SW480 (cell line): ENCODE measurements at places on chromosomes 11 and 22.

DNA sequence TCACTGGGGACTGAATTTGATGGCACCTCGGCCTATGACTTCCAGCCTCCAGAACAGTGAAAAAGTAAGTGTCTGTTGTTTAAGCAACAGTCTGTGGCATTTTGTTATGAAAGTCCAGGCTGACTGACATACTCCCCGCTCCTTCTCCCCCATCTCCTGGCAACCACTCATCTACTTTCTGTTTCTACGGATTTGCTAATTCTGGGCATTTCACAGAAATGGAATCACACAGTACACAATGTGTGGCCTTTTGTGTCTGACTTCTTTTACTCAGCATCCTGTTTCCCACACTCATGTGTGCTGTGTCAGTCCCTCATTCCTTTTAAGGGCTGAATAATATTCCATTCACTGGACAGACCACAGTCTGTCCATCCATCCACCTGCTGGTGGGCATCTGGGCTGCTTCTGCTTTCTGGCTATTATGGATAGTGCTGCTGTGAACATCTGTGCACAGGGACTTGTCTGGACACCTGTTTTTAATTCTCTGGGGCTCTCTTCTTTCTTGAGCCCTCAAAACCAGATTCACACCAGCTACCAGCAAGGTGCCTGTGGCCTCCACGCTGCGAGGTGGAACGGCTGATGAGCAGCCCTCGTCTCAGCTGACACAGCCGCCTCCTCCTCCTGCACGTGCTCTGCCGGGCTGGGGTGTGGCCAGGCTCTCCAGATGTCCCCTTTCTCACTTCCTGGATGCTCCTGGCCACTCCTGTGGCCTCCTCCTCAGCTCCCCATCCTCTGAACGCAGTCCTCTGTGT, 333.1 kb downstream of the CTTN start:
- no peak for DNase-seq

DNA sequence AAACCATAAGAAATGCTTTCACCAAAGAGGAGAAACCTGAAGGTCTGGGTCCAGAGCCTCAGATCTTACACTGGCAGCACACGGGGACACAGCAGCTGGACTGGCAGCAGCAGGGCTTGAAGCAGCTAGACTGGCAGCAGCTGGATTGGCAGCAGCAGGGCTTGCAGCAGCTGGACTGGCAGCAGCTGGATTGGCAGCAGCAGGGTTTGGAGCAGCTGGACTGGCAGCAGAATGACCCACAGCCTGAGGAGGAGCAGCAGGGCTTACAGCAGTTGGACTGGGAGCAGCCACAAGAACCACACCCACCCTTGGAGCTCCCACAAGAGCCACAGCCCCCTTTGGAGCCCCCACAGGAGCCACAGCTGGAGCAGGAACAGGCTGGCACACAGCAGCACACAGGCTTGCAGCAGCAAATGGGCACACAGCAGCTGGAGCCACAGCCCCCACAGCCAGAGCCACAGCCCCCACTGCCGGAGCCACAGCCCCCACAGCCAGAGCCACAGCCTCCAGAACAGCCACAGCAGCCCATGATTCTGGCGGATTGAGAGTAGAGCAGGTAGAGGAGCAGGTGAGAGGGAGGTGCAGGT, at the start of gene KRTAP5-11:
KRTAP5-11 (minus strand) TSS at position 567 of the 587 bp plus-strand sequence; CDS start at position 529, 38 bp downstream.
- no peak for DNase-seq

GRCh38 chr22:38291201-38291777, 18.5 kb upstream of the TMEM184B start:
- no peak for DNase-seq

- no peak for DNase-seq
These were observed 17.9 kb downstream of the SLC43A1 start for GRCh38 chr11:57497303-57498247.

DNA sequence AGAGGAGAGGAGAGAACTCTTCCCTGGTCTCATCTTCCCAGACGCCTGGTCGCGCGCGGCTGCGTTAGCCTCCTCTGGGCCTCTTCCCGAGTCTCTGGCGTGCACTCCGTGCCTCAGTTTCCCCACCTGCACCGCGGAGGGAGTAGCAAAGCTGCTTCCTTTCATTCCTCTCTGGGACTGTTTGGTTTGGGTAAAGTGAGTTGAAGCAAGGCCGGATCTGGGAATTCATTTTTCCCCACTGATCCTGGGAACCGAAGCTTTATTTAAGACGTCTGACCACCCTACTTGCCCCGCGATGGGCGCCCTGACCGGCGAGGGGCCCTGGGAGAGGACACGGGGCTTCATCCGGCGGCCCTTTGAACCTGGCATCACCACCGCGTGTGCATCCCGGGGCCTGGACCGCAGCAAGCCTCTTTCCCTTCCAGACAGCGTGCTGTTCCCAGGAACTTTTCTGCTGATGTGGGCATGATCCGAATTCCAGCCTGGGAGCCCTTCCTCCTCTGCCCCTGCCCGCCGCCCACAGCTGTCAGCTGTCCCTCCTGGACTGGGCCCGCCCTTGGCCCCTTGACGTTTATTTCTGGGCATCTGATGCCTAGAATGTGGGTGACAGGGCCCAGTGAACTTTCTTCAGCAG, 758 bp downstream of the LDLRAD3 start:
- peak; percentile 35 for DNase-seq

DNA sequence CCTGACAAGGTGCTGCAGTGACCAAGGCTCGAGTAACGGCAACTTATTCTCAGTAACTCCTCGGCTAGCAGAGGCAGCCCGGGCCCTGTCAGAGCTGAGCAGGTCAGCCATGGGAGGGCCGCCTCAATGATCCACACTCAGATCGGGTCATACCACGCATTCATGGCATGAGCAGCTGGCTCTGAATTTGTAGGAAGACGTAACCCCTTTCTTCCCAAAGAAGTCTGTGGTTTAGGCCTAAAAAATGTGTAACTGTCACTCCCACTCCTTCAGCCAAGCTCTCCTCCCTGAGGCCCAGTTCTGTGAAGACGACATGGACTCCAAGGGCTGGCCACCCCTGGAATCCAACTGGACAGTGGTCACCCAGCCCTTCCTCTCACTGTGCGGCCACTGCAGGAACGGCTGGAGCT, 30.0 kb downstream of the PPP2R1B start:
- no peak for DNase-seq

DNA sequence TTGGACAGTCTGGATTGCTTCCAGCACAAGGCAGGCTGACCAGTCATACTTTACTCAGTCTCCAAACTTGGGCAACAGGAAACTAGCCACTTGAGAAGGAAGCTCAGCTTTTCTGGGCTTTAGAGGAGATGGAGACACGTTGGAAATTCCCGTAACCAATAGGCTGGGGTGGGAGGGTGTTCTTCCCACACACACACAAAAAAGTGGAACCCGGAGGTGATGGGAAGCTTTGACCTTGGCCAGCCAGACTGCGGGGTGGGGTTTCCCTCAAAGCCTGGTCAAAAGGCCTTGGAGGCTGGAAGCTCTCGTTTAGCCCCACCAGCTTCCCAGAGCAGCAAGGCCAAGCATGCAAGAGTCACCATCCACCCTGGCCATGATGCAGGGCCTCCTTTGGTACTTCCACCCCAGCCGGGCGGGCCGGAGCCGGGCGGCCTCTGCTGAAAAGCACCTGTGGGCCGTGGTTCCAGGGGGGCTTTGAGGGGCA, 126.2 kb downstream of the BCR start:
- no peak for DNase-seq

DNA sequence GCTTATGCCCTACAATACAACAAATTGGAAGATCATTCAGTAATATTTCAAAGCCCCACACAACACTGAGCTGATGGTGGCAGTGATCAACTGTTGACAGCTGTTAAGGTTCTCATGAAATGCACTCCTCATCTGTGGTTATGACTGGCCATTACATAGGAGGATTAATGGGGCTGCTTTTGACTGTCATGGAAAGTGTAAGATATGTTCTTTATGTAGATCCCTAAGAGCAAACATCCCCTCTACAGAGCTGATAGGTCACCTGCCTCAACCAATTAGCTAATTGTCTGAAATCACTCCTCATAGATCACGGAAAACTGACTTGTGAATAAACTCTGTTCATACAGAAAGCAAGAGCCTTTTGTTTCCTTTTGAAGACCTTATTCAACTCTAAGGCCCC, 78.1 kb downstream of the GAB2 start:
- DNase-seq = no peak

DNA sequence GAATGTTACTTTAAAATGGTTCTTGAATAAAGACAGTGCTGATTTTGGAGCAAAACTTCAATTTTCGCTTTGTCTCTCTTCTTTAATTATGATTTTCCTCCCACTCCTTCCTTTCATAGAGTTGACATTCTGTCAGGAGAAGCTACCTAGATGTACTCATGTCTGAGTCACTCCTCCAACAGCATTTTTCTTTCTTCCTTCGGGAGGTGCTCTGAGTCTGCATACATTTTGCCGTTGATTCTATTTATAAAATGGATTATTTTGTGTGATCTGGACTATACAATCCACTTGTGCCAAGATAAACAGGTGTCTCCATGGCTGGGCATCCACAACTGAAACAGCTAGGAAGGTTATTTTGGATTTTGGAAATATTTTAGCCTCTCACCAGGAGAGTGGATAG, 588.3 kb upstream of the ANO5 start:
- no peak for DNase-seq

GRCh38 chr11:112400476-112401014, 139.9 kb upstream of the PLET1 start:
- no peak for DNase-seq

DNA sequence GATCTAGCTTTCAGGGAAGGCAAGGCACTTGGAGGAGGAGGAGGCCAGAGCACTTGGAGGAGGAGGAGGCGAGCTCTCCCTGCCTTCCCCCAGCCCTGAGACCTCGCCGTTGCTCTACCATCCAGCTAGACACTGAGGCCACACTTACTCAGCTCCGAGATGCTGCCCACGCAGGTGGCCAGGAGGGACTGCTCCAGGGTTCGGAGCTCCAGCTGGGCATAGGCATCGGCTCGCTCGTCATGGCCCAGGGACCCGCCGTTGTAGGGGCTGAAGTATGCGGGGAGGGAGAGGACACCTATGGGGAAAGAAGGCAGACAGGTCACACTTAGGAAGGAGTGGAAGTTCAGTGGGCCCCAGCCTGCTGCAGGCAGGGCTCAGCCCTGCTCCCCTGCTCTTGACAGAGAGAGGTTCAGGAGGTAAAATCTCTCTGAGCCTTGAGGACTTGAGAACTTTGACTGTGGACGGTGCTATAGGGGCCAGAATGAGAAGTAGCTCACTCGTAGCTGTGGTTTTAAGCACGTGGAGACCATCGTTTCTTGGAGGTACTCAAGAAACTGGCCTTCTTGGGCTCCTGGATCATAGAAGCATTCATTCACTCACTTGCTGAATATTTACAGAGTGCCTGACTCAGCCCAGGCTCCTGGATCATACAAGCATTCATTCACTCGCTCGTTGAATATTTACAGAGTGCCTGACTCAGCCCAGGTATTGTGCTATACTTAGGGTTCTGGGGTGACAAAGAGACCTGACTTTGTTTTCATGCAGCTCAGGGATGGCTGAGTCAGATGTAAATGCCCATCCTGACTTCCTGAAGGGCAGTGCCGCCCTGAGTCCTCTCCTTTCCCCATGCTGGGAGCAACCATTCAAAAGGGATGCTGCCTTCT, 99.2 kb downstream of the NAT10 start:
- peak; percentile 75 for DNase-seq

GRCh38 chr22:33792832-33793231, 127.4 kb downstream of the LARGE1 start:
- no peak for DNase-seq

DNA sequence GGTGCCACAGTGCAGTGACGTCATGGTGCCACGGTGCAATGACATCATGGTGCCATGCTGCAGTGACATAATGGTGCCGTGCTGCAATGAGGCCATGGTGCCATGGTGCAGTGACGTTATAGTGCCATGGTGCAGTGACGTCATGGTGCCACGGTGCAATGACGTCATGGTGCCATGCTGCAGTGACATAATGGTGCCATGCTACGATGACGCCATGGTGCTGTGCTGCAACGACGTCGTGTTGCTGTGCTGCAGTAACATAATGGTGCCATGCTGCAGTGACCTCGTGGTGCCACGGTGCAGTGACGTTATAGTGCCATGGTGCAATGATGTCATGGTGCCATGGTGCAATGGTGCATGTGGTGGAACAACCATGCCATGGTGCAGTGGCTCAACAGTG, 45.3 kb downstream of the DHCR7 start:
- DNase-seq = no peak

DNA sequence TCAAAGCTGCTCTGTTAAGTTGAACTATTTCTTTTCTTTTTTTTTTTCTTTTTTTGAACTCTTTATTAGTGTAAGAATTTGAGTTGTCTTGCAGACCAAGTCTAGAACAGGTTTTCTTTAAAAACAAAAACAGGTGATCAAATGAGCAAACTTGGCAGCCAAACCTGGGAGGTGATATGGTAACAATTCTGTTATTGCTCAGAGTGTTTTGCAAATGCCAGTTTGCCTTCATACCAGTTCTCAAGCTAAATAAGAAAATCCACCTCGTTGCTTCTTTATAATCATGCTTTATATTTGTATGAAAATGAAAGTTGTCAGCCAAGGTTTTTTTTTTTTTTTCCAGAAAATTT, 76.9 kb downstream of the DEPDC5 start:
- no peak for DNase-seq

GRCh38 chr22:45932071-45932470, 44.9 kb downstream of the WNT7B start:
- no peak for DNase-seq

DNA sequence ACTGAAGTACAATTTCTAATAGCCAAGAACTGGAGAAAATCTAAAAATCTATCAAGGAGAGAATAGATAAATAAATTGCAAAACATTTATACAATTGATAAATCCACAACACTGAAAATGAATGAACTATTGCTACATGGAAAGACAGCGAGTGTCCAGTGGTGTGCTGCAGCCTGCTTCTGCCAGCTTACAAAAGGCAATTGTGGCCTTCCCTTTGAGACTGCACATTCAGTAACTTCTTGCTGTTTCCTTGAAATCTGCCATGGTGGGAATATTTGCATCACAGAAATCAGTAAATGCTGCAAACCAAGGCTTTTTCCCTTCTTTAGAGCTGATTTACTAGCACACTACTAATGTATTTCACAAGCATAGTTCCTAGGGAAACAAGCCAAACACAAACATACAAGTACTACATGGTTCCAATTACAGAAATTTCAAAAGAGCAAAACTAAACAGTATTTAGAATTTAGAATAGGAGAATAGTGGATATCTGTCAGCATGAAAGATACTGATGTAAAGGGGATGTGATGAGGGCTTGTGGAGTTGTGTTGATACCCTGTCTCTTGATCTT, 76.9 kb upstream of the TRIM77 start:
- no peak for DNase-seq

- DNase-seq = peak; percentile 28
These were observed 689 bp downstream of the PDHX start for GRCh38 chr11:34916843-34917770.

- DNase-seq = no peak
These were observed 97.3 kb downstream of the CTTN start for GRCh38 chr11:70495351-70496310.
